ENCODE measurements at places on chromosomes 1 and 21. TPM values are rescaled to one million over a fixed set of nuclear protein-coding genes. Genes with fewer than 3 reads are reported as not detected.

TPTE gene
- not detected for total RNA-seq

GJA5 gene
- 25.8 TPM for total RNA-seq

CELA3B gene
- total RNA-seq, result not detected

GSTM1 gene
- 5.5 TPM for total RNA-seq

RXRG gene
- 247 TPM for total RNA-seq

FAM43B gene
- total RNA-seq, result 3.8 TPM

PADI2 gene
- total RNA-seq, result 0.54 TPM

CLIC6 gene
- not detected for total RNA-seq

SLC9C2 gene
- total RNA-seq, result not detected

WNT4 gene
- 0.04 TPM for total RNA-seq

DNAH14 gene
- total RNA-seq, result 24.6 TPM

NECTIN4 gene
- not detected for total RNA-seq

CCDC17 gene
- 2.9 TPM for total RNA-seq

TMEM82 gene
- 0.51 TPM for total RNA-seq

HSD3B1 gene
- total RNA-seq, result 0.27 TPM
